Activated T-helper 17 cell treated with anti-CD3 and anti-CD28 coated beads, Interleukin-2, amount 50 U/mL, for 72 hours (primary cell): ENCODE measurements at places on chromosomes 5 and 9.

DNA sequence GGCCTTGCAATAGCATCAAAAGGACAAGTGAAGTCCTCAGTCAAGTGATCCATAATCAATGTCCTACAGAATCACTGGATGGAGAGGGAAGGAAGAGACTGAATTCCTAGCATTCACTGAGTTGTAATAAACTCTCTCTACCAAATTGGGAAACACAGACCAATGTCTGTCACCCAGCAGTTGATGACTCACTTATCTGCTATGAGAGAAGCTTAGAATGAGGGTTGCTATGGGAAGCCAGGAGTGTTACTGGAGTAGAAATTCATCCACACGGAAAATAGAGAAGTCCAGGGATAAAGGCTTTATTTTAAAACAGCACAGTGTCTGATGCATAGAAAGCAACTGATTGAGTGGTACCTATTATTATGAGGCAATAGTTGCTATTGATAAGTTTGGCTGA, 407.4 kb downstream of the BRINP1 start:
- no peak for ATAC-seq

- ATAC-seq = peak; percentile 22
These were observed 503 bp downstream of the SEMA4D start for GRCh38 chr9:89497257-89497963.

- ATAC-seq = no peak
These were observed 1.3 kb downstream of the SLC1A1 start for GRCh38 chr9:4491626-4491975.

DNA sequence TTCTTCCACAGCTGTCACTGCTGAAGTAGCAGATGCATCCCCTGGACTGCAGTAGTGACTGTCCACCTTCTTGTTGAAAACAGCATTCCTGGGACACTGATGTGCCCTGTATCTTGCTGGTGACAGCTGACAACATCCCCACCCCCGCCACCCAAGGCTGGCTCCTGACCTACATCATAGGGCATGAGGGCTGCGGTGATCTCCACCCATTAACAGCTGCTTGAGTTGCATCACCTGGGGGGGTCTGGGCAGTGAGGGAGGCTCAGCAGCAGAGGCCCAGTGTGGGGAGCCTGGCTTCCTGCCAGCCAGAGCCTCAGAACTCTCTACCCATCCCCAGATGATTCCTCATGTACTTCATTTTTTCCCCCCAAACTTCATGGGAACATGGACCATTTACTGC, 4.1 kb downstream of the PRUNE2 start:
- ATAC-seq = no peak

DNA sequence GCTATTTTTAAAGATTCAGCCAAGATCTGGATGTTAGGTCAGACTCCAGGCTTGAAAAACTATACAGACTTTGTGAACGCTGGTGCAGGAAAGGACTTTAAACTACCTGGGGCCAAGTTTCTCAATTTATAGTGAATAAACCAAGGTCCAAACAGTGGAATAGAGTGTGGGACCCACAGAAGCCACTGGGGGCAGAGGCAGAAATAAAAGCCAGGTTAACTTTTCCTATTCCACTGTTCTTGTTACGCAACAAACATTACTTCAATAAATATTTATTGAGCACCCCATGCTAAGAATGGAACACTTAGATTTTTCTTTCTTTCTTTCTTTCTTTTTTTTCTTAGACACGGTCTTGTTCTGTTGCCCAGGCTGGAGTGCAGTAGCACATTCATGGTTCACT, 11.0 kb upstream of the HAVCR1 start:
- no peak for ATAC-seq

DNA sequence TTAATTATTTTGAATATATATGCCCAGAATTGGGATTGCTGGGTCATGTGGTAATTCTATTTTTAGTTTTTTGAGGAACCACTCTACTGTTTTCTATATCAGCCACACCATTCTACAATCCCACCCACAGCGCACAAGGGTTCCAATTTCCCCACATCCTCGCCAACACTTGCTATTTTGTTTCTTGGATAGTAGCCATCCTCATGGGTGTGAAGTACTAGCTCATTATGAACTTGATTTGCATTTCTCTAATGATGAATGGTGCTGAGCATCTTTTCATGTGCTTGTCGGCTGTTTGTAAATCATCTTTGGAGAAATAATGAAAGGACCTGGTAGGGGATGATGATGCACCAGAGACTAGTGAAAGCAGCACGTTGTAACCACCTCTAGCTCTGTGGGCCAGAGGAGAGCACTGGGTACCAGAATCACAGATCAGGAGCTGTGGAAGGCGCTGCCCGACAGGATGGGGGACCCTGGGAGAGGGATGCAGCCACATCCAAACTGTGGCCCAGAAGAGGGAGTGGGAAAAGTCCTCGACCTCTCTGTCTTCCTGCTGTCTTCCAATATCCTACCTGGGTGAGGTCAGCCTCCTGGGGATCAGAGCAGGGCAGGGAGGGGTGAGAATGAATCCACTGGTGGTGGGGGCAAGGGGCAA, 155.4 kb downstream of the RGS3 start:
- ATAC-seq = no peak

- ATAC-seq = no peak
These were observed 75.1 kb upstream of the RAI14 start for GRCh38 chr5:34580983-34581382.

GRCh38 chr5:121090822-121091221, 626.7 kb downstream of the PRR16 start:
- no peak for ATAC-seq

GRCh38 chr9:33881635-33882034, 64.7 kb downstream of the UBE2R2 start:
- peak; percentile 81 for ATAC-seq

DNA sequence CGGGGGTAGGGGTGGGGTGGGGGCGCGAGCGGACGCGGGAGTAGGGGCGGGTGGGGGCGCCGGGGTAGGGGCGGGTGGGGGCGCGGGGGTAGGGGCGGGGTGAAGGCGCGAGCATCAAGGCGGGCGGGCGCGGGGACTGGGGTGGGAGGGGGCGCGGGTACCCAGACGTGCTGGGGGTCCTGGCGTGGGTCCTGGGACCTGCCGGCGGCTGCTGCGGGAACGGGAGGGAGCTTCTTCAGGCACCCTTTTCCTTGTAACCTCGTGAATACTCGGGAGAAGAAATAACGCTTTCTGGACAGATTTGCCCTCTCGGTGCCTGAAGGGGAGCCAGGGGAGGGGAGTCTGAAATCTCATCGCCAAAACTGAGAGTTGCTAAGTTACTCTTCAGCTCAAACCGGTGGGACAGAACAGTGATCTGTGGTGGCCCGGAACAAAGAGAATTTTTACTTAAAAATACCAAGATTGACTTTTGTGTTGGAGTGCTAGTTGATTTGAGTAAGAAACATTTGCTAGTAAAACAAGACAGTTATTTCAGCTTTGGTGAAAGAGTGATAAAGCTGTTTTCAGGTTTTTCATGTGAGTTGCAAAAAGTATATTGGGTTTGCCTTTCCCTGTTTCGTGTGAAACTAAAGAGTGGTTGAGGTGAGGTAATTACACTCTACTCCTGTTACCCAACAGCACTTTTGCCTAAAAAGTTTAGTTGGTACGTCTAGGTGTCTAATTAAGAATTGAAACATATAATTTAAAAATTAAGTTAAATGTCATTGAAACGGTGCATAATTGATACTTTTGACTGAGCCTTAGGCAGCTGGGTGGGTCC, 643 bp downstream of the PLEKHG4B start:
- ATAC-seq = no peak

- no peak for ATAC-seq
These were observed 8.5 kb downstream of the SNAPC3 start for GRCh38 chr9:15430920-15431844.

DNA sequence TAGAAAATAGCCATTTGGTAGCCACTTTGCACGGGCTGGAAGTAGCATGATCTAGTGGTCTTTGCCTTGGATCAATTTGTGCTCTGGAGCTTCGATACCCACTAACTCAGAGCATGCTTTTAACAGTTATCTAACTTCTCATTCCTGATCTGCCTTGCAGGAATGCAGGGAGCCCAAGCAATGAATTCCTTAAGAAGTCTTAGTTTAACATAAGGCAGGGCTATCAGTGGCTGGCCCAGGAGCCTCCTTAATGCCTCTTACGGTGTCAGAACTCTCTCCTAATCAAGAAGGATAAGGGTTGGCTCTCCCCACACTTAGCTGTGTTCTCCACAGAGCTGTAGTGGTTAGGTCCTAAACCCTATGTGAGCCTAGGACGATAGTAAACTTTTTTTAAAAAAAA, 95.8 kb upstream of the TBCA start:
- ATAC-seq = no peak

DNA sequence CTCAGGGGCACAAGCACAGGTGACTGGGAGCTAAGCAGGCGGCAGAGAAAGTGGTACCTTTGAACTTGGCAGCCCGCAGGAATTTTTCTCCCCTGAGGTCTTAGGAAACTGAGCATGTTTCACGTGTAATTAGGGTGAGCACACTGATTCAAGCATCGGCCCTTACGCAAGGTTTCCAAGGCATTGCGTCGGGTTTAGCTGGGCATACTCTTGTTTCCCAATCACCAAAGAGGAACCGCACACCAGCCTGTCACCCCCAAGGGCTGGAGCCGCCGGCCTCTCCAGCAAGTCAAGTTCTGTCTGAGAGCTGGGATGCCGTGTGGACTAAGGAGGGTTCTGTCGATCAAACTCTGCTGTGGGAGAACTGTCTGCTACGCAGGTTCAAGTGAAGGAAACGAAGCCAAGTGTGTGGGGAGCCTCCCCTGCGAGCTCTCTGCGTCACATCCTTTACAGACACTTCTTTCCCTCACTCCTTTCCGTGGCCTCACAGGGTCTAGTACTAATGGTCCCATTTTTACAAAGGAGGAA, 53.0 kb downstream of the ERGIC1 start:
- no peak for ATAC-seq

GRCh38 chr9:113941526-113941925, 65.4 kb downstream of the ZNF618 start:
- ATAC-seq = no peak

GRCh38 chr9:124320062-124320973, 62.6 kb downstream of the NEK6 start:
- peak; percentile 74 for ATAC-seq

DNA sequence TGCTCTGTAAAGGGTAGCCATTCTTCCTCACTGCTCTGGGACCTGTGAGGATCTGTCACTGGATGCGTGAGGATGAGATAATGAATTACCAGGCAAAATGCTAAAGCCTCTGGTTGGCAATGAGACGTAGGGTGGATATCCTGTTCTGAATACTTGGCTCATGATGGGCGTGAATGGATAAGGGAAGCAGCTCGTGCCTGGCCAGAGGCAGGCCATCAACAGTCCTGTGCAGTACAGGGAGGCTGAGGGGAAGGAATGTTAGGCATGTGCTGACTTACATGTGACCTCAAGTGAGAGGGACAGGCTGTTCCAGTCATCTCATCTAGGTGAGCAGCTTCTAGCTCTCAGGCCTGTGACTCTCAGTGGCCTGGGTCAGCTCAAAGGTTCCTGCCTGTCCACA, 172.8 kb downstream of the CARTPT start:
- no peak for ATAC-seq

GRCh38 chr5:43389679-43390329, 22.4 kb downstream of the CCL28 start:
- peak; percentile 79 for ATAC-seq

GRCh38 chr9:127406799-127407491, 10.0 kb downstream of the SLC2A8 start:
- no peak for ATAC-seq

- ATAC-seq = peak; percentile 34
These were observed 46.2 kb downstream of the GALNT10 start for GRCh38 chr5:154236536-154237375.

DNA sequence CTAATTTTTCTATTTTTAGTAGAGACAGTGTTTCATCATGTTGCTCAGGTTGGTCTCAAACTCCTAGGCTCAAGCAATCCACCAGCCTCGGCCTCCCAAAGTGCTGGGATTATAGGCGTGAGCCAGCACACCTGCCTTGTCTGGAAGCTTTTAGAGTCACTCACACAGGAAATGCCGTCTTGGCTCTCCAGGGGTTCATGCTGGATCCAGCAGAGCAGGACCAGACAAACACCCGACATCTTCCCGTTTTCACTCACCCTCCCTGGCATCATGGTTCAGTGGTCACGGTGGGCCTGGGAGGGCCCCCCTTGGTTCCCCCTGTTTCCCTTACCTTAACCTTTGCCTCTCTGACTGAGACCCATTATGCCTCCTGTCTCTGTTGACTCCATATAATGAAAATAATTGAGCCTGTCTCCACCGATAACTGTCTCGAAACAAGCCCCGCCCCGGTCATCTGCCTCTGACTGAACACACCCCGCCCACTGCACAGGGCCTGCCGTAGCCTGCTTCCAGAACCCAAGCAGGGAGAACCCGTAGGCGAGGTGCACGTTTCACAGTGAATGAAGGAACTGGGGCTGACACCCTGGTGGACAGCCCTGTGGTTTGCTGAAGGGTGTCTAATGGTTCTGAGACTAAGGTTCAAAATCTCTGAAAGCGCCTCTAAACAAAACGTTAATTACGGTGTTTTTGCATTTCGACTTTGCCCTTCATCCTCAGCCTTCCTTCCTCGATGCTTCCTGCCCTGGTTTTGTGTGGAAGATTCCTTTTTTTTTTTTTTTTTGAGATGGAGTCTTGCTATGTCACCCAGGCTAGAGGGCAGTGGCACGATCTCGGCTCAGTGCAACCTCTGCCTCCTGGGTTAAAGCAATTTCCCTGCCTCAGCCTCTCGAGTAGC, 39.7 kb upstream of the SPRY4 start:
- ATAC-seq = no peak

- ATAC-seq = no peak
These were observed 27.7 kb downstream of the FUBP3 start for GRCh38 chr9:130606887-130607600.

DNA sequence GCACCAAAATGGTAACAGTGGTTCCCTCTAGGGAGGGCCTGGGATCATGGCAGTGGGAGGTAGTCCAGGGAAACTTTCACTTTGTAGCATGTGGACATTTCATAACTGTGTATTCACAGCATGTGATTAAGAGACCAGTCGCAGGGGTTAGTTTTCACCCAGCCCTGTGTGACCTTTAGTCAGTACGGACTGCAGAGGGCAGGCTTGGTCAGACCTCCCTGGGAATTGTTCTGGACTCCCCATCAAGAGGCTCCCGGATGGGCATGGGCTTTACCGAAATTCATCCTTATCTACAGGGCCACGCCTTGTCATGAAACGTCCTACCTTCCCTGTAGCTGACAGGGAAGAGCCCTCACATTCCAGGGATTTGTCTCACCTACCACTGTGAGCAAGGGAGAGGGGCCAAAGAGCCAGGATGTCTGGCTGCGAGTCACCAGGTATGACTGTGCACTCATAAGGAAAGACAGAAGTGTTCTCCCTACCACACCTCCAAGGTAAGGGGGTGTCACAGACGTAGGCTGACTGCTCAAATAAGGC, 19.9 kb downstream of the GPX3 start:
- ATAC-seq = peak; percentile 28

GRCh38 chr5:34843497-34843896, 4.5 kb downstream of the TTC23L start:
- ATAC-seq = no peak

- no peak for ATAC-seq
These were observed 254.3 kb upstream of the NFIL3 start for GRCh38 chr9:91677822-91678436.

GRCh38 chr9:113593682-113594281, 130.3 kb downstream of the RGS3 start:
- no peak for ATAC-seq

DNA sequence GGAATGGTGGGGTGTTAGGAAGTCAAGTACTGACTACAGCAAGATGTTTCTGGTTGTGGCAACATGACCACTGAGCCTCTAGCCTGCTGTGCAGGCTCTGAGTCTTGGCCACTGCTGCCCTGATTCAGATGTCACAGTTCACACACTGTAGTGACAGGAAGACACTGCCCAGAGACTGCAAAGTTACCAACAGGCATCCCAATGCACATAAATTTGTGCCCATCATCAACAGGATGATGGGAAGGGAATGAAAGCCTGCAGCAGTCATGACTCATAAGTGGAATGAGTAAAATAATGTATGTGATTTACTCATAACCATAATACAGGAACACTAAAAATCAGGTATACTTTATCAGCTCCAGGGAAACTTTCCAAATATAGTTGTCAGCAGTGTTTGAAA, 251.6 kb upstream of the HAPLN1 start:
- no peak for ATAC-seq
